K562 (cell line): ENCODE measurements at places on chromosomes 3 and 15.
A peak's percentile ranks its signal among the peaks of the same experiment; 100 is the strongest.

GRCh38 chr3:150035910-150036612 lies 65.4 kb upstream of the PFN2 start:
- H3K36me3 ChIP-seq, result no peaks in the 10 kb centered on the region
- no peak overlapping the region for H3K4me3 ChIP-seq
- H3K27ac ChIP-seq, result no peak overlapping the region
- no peaks in the 10 kb centered on the region for H3K4me1 ChIP-seq
- H3K27me3 ChIP-seq, result peaks cover 2% of the 10 kb centered on the region; the same call in 1 of the 3 replicates

GRCh38 chr3:150146991-150147761 lies 176.5 kb upstream of the PFN2 start:
- no peak for DNase-seq
- H3K4me3 ChIP-seq, result no peak overlapping the region
- H3K36me3 ChIP-seq, result no peaks in the 10 kb centered on the region
- peaks cover 22% of the 10 kb centered on the region for H3K27me3 ChIP-seq

DNA sequence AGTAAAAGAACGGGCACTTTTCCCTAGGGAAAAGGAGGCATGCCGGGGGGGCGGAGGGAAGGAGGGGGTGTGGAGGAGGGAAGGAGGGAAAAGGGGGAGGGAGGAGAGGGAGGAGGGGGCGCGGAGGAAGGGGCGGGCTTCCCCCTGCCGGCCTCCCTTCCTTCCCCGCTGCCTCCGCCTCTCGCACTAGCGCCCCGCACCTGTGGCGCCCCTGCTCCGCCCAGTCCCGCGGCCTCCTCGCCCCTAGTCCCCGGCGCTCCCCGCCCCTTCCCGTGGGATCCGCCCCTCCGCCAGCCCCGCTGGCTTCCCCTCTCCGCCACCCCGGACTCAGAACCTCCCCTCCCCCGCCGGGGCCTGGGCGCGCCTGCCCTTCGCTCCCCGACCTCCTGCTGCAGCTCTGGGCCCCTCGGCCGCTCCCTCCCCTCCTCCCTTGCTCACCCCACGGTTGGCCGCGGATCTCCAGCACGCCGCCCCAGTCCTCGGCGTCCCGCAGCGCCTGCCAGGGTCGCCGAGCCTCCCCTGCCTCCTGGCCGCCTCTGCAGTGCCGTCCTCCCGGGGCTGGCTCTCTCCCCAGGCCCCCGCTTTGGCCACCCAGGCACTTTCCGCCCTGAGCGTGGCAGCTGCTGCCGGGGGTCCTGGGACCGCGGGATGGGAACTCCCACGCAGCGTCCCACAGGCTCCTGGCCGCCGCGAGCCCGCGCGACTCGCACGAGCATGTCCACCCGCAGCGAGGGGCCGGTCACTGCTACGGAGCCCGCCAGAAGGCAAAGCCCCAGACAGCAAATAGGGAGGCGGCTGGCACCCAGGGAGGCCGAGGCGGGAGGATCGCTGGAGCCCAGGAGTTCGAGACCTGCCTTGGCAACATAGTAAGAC lies 147.4 kb downstream of the TJP1 start:
- peak overlapping the region; percentile 10; the same call in 1 of the 2 replicates for H3K4me3 ChIP-seq
- H3K4me1 ChIP-seq, result peaks cover 14% of the 10 kb centered on the region
- H3K27me3 ChIP-seq, result peaks cover 4% of the 10 kb centered on the region; the same call in 1 of the 3 replicates
- no peaks in the 10 kb centered on the region for H3K36me3 ChIP-seq
- H3K27ac ChIP-seq, result no peak overlapping the region
- peak; percentile 85 for DNase-seq

DNA sequence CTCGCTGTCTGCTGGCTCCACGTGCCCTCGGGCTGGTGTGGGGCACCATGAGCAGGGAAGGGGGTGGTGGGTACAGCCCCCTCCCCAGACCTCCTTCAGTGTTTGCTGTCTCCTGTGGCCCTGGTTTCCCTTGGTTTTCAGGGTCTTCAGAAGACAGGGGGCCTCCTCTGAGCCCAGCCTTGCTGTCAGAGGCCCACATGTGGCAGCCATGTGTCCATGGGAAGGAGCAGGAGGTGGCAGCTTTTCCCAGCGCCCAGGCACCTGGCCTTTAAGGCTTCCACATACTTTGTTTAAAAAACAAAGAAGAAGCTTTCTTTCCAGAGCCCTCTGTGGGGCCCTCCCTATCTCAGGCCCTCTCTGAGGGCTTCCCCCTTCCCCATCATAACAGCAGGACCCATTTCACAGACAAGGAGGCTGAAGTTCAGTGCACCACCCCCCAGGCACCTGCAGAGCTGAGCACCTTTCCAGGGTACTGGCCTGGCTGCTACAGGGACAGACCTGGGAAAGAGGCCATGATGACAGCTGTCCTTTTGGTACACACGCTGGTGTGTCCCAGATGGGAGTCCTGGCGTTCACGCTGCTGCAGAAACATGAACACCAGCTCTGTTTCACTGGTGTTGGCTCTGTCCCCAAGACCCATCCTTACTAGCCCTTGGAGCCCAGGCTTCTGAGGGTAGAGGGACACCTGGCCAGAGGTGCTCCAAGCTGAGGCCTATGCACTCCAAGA lies 73.7 kb downstream of the DNAJB8 start:
- no peaks in the 10 kb centered on the region for H3K27me3 ChIP-seq
- no peak for DNase-seq
- no peak overlapping the region for H3K27ac ChIP-seq
- no peaks in the 10 kb centered on the region for H3K36me3 ChIP-seq
- peaks cover 38% of the 10 kb centered on the region for H3K4me1 ChIP-seq

GRCh38 chr3:148190441-148190990 lies 507.2 kb upstream of the AGTR1 start:
- H3K4me3 ChIP-seq, result no peak overlapping the region
- H3K27me3 ChIP-seq, result no peaks in the 10 kb centered on the region
- H3K27ac ChIP-seq, result no peak overlapping the region
- H3K4me1 ChIP-seq, result no peaks in the 10 kb centered on the region
- no peaks in the 10 kb centered on the region for H3K36me3 ChIP-seq
- no peak for DNase-seq

- no peak for DNase-seq
- no peak overlapping the region for H3K4me3 ChIP-seq
- no peaks in the 10 kb centered on the region for H3K27me3 ChIP-seq
- no peaks in the 10 kb centered on the region for H3K4me1 ChIP-seq
- no peak overlapping the region for H3K27ac ChIP-seq
These were observed 265.1 kb downstream of the NFKBIZ start for GRCh38 chr3:102114264-102114979.

DNA sequence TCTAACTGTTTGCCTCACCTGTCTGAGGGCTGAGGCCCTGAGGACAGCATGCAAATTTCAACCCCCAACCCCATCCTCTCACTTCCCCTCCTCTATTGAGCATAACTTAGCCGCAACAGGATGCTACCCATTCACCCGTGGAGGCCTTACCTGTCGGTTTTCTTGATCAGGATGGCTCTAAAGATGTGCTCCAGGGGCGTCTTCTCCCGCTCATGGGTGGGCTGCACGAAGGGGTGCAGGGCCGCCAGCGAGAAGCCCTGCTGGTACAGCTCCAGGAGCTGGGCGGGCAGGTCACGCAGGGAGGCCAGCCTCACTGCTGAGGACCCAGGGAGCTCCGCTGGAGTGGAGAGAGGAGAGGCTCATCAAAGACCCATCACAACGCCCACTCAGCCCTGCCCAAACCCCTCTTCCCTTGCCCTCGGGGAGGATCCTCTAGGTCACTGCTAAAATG lies 79.8 kb downstream of the RFTN1 start:
- H3K36me3 ChIP-seq, result no peaks in the 10 kb centered on the region
- H3K4me1 ChIP-seq, result no peaks in the 10 kb centered on the region
- H3K27me3 ChIP-seq, result peaks cover 23% of the 10 kb centered on the region
- no peak overlapping the region for H3K4me3 ChIP-seq
- DNase-seq, result no peak

- DNase-seq, result no peak
- no peak overlapping the region for H3K4me3 ChIP-seq
- H3K36me3 ChIP-seq, result no peaks in the 10 kb centered on the region
- no peaks in the 10 kb centered on the region for H3K4me1 ChIP-seq
These were observed 45.2 kb downstream of the GASK1A start for GRCh38 chr3:43024181-43024885.

DNA sequence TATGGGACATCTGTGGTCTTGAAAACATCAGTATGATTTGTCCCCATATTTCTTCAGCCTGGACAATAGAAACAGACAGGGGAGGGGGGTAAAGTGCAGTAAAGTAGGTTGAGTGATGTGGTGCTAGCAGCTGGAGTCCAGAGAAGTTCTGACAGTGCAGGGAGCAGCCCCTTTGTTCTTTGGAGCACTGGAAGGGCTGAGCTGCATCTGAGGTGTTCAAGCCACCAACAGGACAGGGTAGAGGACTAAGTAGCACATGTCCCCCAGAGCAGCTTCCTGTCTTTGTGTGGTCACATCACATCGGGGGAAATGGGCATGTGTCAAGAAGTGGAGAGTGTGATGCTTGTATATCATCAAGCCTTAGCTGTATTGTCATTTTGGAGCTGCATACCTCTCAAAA lies 12.1 kb downstream of the MRPS22 start:
- no peak for DNase-seq
- H3K36me3 ChIP-seq, result peaks cover 100% of the 10 kb centered on the region
- no peak overlapping the region for H3K27ac ChIP-seq
- no peaks in the 10 kb centered on the region for H3K27me3 ChIP-seq
- H3K4me3 ChIP-seq, result no peak overlapping the region
- H3K4me1 ChIP-seq, result no peaks in the 10 kb centered on the region

GRCh38 chr3:69999140-70000027 lies at the start of gene SAMMSON:
Gene SAMMSON, plus strand, starts transcription at chr3:69999733.
- H3K4me3 ChIP-seq, result peak within 1 kb of the TSS; percentile 53
- H3K36me3 ChIP-seq, result no peaks in the 10 kb centered on the region
- DNase-seq, result peak; percentile 85

DNA sequence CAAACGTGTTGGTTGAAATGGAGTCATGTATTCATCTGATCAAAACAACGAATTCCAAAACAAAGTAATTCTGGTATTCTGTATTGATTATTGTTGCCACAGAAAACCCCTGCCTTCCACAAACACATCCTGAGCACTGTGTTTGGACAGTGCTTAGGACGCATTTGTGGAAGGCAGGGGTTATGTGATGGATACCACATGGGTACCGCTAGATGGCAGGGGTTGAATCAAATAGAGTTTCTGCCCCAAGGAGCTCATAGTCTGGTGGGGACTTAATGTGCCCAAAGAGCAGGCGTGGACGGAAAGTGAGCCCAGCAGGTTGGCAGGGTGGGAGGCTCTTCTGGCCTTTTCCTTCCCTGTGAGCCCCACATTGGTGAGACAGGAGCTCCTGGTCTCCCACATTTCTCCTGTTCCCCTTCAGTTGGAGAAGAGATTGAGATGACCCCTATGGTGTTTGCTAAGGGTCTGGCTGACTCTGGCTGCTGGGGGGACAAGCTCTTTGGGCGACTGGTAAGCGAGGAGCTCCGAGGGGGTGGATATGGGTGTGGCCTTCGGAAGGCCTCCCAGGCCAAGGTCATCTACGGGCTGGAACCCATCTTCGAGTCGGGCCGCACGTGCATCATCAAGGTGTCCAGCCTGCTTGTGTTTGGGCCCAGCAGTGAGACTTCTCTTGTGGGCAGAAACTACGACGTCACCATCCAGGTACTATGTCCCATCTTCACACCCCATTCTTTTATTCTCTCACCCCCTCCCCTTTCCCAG lies 22.1 kb upstream of the SLC28A1 start:
- H3K27me3 ChIP-seq, result peaks cover 21% of the 10 kb centered on the region; the same call in 2 of the 3 replicates
- no peaks in the 10 kb centered on the region for H3K4me1 ChIP-seq
- no peak overlapping the region for H3K27ac ChIP-seq
- DNase-seq, result peak; percentile 32

DNA sequence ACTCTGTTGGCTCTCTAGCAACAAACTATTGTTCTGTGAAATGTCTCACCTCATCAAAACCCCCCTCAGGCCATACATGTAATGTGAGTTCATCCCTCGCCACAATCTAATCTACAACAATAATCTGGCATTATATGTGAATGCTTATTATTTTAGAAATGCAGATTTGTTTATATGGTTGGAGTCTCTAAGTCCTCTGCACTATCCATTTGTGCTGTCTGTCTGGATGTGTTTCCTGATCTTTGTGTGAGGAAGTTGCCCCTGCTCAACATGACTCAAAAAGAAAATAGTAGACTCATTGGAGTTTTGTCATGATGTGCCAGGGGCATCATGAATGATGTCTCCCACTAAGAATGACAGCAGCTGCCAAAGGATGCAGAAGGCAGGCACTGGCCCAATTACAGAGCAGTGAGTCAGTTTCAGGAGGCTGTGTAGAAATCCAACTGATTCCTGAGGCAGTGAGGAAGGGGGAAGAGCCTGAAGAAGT lies 161.6 kb upstream of the PDZRN3 start:
- no peaks in the 10 kb centered on the region for H3K36me3 ChIP-seq
- no peak overlapping the region for H3K27ac ChIP-seq
- H3K4me3 ChIP-seq, result no peak overlapping the region
- H3K27me3 ChIP-seq, result no peaks in the 10 kb centered on the region

- H3K27ac ChIP-seq, result no peak overlapping the region
- no peaks in the 10 kb centered on the region for H3K27me3 ChIP-seq
- H3K36me3 ChIP-seq, result no peaks in the 10 kb centered on the region
- DNase-seq, result no peak
These were observed 465.1 kb downstream of the ERC2 start for GRCh38 chr3:56003129-56003528.

- no peak overlapping the region for H3K27ac ChIP-seq
- H3K4me3 ChIP-seq, result no peak overlapping the region
- H3K27me3 ChIP-seq, result no peaks in the 10 kb centered on the region
- no peaks in the 10 kb centered on the region for H3K36me3 ChIP-seq
- DNase-seq, result peak; percentile 7
These were observed 30.2 kb upstream of the ATOSA start for GRCh38 chr15:52709187-52709981.

DNA sequence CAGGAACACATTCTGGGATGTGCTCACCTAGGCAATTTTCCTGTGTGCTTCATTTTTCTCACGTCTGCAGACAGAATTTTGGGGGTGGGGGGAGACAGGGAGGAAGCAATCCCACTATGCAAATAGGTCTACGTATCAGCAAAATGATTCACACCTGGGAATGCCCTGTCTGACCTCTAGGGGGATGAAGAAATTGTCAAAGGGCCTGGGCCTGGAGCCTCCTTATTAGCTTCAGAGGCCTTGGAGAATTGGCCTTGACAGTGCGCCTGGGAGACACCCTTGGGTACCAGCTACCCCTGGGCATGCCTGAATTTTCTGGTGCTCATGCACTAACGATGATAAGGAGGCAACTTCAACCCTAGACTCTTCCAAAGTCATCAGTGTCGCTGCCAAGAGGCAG lies 207.5 kb downstream of the CADPS start:
- peak; percentile 10 for DNase-seq
- H3K27me3 ChIP-seq, result no peaks in the 10 kb centered on the region
- no peaks in the 10 kb centered on the region for H3K4me1 ChIP-seq
- no peak overlapping the region for H3K4me3 ChIP-seq

DNA sequence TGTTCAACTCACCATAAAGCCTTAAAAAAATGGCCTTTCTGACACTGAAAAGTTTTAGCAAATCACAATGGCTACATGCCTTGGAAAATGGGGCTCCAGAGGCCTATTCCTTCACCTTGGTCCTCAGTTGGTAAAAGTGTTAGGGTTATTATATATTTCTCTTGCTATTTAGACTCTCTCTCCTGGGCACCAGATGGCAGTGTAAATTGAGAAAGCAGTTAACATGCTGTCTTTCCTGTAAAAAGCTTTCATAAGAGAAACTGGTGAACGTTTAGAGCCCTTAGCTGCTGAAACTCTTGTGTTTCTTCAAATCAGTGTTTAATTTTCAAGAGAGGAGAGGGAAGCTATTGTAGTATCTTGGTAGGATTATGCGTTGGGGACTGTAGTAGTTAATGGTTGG lies 89.9 kb downstream of the LRTM1 start:
- H3K27me3 ChIP-seq, result no peaks in the 10 kb centered on the region
- no peaks in the 10 kb centered on the region for H3K4me1 ChIP-seq
- H3K36me3 ChIP-seq, result no peaks in the 10 kb centered on the region
